ENCODE measurements at places on chromosomes 2 and 18.
A peak's percentile ranks its signal among the peaks of the same experiment; 100 is the strongest.

- DNase-seq = no peak
These were observed 6.4 kb downstream of the RIOK3 start for GRCh38 chr18:23459530-23459921.

DNA sequence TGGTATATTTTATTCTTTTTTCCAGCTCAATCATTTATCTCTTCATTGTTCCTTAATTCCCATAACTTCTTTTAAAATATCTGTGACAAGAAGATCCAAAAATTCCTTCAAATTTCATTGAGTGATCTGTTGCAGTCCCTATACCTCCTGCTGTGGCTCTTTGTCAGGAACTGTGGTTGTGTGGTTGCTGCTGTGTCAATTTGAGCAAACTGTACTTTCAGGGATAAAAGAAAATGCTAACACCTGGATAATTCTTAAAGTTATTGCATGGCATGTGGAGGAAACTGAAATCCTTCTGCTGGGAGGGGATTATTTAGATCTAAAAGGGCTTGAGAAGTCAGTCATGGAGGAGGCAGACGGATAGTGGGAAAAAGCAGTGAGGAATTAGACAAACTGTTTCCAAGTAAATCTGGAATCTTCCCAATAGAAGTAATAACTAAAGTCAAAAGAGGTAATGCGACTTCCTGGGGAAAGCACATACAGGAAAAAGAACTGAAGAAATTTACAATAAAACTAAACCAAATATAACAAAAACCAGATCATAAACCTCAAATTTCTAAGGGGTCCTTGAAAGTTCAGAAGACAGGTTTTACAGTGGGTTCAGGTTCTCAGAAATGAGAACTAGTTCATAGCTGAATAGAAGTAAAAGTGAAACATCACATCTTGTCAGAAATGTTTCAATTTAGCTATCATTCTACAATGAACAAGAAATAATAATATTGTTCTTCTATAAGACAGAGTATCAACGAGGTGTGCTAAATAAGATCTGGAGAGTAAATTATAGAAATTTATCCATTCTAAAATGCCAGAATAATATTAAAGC is 33.5 kb upstream of the CD226 start:
- no peak for DNase-seq

- peak; percentile 27 for DNase-seq
These were observed 37.9 kb downstream of the SLC38A11 start for GRCh38 chr2:164917296-164917903.

DNA sequence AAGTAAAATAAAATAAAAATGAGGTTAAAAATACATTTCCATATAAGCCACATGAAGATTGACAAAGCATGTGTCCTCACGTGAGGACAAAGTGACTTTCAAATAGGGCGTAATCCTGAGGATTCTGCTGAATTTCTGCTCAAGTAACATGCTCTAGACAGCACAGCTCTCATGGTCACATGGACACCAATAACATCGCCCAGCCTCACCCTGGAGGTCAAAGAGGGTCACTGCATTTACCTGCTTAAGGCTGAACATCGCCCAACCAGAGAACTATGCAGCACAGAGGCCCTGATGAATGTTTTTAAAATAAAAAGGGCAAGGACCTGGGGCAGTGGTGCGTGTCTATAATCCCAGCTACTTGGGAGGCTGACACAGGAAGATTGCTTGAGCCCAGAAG is 30.2 kb downstream of the TGFBRAP1 start:
- no peak for DNase-seq

DNA sequence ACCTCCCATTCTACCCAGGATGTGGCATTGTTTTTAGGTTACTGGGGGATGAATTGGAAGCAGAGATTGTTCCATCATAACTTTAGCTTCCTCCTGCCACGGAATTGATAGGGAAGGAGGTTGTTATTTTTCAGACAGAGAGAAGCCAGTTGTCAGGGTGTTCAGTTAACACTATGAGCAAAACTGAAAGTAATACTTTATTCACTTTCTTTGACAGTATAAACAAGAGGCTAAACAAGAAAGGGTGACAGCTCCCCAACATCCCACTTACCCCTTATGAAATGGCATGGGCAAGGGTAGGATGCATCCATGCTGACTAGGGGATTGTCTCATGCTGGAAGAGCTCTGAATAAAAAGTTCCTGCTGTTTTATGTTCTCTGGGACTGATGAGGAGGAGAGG is 36.4 kb upstream of the GAREM1 start:
- DNase-seq = no peak

DNA sequence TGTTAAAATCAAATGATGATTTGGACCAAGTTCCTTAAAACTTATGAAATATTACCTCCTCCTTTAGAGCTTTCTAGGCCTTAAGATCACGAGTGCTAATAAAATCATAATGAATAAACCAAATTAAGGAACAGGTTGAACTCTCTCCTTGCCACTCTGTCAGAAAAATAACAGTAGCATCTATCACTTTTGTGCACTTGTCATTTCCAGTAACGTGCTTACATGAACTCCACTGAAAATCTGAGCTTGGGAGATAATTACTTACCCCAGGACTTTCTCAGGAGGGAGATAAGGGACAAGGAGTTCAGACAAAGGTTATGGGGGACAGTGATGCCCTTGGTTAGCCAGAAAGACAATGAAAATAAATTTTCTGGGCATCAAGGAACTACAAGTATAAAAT is 36.0 kb downstream of the EPB41L3 start:
- DNase-seq = no peak

All from AG10803 (cell line).